HuH-7.5 (cell line): ENCODE measurements at places on chromosomes 5 and 9.

- no peak for DNase-seq
Observed at GRCh38 chr9:70802206-70802605, 319.2 kb downstream of the TRPM3 start.

DNA sequence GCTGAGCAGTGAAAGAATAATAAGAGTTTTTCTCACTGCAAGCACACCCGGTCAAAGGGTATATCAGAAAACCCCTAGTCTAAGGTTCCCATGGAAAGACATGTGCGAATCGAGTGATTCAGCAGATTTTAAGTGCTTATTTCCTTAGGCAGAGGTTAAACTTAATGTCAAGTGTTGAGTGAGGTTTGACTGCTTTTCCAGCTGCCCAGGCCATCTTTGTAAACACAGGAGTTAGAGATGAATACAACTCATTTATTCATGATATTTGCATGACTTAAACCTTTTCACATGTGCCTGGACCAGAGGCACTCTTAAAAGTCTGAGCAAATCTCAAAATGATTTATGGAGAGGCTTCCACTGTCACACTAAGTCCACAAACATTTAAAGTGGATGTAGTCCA lies 137.8 kb upstream of the RGMB start:
- no peak for DNase-seq

DNA sequence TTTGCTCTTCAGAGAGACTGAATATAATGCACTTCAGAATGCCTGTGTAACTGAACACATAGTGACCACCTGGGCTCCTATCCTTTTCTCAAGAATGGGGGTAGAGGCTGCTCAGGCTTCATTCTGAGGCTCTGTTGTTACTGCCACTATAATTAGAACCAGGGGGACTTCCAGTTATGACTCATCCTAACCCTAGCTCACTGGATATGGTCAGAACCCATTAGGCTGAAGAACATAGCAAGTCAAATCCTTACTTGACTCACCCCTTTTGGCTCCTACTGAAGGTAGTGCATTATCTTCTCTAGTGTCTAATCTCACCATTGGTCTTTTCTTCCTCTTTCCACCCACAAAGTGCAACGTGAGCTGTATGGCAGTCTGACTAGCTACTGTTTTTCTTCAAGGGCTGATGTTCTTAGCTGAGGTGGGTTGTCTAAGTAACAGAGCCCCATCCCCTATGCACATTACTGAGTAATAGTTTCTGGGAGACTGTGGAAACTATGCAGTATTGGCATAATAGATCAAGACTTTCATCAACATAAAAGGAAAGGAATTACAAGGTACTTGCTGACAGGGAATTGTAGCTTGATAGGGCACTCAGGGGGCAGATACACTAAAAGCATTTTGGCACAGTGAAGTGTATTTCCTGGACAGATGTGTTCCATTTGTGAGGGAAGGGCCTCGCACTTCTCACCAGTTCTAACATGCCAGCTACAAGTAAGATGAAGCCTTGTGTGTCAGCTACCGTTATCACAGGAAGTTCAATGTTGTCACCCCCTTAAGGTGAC lies 431.0 kb upstream of the MEF2C start:
- no peak for DNase-seq

GRCh38 chr5:175306381-175306780 lies 137.6 kb downstream of the DRD1 start:
- no peak for DNase-seq

DNA sequence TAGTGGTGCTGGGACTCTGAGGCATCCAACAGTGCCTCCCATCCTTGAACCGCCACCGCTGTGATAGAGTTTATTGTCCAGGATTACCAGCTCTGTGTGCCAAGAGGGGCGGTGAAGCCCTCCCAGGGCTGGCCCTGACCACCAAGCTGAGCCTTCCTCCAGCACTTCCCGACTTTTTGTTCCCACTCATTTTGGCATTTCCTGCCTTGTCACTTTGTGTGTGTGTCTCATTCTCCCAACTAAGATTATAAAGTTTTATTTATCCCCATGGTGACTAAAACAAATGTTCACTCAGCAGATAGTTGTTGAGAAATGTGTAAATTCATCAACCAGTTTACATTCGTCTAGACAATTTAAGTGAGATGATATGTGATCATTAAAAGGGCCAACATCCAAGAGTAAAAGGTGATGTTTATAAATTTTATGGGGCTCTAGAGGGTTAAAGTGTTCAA lies 2.5 kb downstream of the F2R start:
- DNase-seq: no peak

DNA sequence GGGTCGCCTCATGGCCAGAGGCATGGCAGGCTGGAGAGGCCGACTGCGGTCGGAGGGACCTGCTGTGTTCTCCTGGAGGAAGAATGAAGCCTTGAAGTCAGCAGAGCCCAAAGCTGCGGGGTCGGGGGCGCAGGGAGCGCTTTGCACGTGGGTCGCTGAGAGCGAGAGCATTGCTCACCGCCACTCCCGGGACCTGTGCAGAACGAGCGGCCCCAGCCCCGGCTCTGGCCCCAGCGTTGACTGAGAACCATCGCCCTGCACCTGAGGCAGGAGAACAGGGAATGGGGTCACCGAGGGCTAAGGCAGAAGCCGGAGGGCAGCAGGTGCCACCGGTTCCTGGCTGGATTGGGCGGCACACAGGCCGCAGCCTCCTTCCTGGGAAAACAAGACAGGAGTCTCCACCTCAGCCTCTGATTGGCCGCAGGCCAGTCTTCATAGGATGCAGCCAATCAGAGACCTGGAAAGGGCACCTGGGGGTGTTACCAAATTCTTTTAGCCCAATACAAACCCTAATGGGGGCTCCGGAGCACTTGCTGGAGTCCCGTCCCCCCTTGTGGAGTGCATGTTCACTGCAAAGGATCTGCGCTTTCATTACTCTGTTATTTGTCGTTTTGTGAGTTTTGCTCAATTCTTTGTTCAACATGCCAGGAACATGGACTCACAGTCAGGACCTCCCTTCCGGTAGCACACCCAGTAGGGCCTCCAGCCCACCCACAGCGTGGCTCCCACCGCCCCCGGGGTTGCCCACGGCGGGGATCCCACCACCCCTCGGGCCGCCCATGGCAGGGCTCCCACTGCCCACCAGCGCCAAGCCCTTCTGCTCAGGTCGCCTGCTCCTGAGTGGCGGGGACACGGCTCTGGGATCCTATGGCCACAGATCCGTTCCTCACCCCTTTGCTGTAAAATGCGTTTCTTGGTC lies 24.7 kb upstream of the SLC6A19 start:
- DNase-seq: no peak

DNA sequence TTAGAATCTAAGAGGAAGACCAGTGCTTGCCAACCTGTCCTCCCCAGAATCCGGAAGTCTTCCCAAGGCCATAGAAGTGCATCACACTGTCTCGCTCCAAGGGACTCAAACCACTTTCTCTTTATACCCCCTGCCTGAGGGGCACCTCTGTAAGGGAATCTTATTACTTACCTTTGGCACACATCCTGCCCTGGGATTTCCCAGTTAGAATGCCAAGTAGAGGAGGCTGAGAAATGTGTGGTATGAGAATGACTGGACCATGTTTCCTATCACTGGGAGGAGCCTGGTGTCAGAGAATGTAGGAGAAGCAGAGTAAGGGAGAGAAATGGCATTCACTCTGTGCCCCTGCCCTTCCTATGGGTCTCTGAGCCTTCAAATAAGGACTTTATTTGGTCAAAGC lies 85.8 kb downstream of the AOPEP start:
- DNase-seq: no peak

DNA sequence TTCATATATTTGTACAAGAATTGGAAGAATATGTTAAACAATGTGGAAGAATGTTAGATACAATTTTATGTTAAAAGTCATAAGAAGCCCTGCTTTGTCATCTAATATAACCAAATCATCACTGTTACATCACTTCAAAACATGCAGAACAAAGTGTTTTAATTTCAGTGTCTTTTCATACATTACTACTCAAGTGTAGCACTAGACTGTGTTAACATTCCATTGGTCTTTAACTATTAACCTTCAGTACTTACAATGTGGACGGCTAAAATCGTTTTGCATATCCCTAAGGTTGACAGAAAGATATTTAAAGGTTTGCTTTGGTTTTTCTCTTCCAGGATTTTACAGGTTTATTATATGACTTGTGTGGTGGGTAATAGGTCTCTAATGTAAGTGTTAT lies 50.9 kb downstream of the VCAN start:
- DNase-seq: no peak
